ENCODE measurements at places on chromosomes 2 and 18.

- DNase-seq = no peak
Observed at GRCh38 chr2:21019678-21020021, 24.2 kb downstream of the APOB start.

DNA sequence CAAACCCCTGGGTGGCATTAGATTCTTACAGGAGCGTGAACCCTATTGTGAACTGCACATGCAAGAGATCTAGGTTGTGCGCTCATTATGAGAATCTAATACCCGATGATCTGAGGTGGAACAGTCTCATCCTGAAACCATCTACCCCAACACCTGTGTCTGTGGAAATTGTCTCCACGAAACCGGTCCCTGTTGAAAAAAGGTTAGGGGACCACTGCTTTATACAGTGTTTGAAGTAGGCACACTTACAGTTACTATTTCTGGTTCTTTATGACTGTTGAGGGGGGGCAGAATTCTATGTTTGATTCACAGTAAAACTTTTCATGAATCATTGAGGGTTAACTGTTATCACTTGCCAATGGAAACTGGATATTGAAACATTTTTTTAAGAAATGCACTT, 72.0 kb downstream of the RIF1 start:
- DNase-seq = no peak

- no peak for DNase-seq
Observed at GRCh38 chr2:95401480-95401879, 1.0 kb upstream of the FAHD2A start.

- no peak for DNase-seq
Observed at GRCh38 chr2:9740382-9741073, 102.7 kb upstream of the TAF1B start.

DNA sequence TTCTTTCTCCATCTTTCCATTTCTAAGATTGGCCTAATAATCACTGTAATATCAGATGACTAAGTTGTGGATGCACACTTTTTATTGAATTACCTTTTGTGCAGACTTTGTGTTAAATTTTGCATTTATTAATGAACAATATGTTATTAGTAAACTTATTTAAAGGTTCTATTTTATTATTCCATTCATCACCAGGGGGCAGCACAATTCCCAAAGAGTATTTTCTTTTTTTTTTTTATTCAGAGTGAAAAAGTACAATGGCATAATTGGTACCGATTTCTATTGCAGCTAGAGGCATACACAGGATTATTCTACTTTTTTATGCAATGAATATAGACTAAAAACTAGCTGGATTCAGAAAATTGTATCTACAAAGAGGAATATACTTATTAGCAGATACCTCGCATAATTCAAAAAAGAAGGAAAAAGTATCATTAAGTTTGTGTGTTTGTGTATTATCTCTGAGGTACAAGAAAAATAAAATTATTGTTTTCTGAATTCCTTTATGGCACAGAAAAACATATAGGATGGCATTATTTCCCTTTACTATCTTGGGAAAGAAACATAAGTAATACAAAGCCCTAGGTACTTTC, 390.6 kb downstream of the ERBB4 start:
- DNase-seq = peak; percentile 50

DNA sequence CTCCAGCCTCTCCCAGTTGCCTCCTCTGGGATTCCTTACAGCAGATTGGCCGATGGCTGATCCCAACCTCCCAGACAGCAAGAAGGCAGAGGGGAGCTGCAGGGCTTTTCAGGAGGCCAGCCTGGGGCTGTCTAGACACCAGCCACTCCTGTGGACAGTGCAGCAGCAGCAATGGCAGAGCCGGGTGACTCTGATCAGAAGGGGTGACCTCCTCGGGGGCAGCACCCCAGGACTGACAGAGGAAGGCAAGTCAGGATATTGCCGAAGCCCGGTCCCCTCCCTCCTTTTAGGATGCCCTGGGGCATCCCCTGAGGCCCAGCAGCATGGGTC, 84.5 kb downstream of the INHBB start:
- no peak for DNase-seq

DNA sequence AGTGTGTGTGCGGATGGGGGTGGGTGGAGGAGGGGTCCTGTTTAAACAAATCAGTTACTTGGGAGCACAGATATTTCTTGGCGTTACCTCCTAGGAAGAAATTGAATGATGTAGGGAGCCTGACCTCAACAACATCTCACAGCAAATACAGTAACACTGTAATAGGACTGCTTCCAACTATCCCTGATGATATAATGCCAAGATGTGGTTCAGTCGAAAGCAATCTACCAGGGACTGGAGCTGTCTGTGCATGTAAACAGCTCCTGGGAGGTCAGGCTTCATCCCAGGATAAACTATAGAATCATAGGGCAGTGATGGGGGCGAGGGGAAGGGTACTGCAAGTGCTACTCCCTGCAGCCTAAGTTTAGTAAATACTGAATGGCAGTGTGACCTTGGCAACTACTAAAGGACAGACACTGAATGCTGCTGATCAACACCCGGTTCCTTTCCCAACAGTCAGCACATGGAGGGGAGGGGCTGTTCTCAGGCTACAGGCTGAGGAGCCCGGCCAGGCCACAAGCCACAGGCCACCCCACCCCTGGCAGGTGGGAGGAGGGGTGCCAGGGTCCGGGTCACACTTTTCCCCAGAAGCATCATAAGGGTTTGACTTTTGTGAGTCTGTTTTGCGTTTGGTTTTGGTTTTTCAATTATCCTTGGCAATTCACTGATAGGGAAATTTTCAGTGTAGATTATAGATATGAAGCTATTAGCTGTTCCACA, 85.3 kb upstream of the ZNF397 start:
- DNase-seq = no peak

- no peak for DNase-seq
Observed at GRCh38 chr2:61288070-61288841, 126.3 kb downstream of the C2orf74 start.

DNA sequence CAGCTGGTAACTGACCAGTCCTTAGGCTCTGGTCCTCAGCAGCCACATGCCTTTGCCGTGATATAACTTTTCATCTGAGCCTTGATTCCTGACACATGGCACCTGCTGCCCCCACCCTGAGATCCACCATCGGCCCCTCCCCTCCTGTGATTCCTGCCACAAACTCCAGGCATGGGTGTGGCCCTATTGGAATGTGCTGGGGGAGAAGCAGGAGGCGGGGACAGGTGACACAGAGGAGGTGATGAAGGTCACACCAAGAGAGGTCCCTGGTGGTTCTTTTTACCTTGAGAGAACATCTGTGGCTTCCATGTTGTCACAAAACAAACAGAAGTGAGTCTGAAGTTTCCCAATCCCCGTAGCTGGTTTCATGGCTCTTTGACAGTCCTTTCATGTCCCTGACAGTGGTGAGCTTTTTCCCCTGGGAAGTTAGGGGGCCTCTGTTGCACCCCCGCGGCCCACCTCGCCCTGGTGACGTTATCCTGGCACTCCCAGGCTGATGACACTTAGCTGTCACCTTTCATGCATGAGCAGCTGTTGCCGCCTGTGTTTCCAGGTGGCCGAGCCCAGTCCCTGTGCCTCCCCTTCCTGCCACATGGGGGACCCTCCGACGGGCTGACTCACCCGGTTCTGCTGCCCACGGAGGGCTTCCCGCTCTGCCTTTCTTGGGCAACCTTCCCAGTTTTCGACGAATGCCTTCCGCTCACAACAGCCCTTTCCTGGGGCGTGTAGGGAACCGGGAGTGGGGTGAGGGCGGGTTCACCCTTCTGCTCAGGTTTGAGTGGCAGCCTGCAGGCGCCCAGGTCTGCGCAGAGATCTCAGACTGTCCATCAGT, 66.3 kb upstream of the GLI2 start:
- DNase-seq = peak; percentile 10

- DNase-seq = no peak
Observed at GRCh38 chr2:169036736-169037440, 5.8 kb upstream of the ABCB11 start.

DNA sequence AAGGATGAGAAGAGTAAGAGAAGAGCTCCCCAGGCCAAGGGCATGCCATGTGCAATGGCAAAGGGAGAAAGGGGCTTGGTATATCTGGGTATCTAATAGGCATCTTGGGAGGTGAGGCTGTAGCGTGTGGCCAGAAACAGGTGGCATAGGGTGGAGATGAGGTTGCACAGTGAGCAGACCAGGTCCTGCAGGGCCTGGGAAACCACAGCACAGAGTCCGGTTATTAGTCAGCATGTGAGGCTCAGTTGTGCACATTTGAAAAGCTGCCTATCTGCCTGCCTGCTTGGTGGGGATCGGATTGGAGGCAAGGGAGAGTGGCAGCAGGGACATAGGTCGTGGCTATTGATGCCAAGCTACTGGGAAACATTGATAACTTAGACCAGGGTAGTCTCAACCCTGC, 190.6 kb downstream of the TPGS2 start:
- no peak for DNase-seq

GRCh38 chr2:9991829-9992273, 40.4 kb downstream of the GRHL1 start:
- DNase-seq = no peak

DNA sequence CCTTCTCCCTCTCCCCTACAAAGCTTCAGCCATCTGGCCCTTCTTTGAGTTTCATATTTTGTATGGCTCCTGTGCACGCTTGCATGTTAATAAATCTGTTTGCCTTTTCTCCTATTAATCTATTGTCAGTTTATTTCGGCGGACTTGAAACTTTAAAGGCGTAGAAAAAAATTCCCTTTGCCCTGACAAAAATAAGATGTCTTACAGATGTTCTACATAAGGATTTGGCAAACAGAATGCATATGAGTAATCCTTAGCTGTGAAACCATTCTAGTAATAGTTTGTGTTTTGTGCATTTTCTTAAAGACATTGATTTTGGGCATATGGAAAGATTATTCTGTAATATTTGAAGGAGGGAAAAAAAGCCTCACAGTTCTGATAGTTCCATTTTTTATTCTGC, 15.0 kb upstream of the BMPR2 start:
- DNase-seq = no peak

DNA sequence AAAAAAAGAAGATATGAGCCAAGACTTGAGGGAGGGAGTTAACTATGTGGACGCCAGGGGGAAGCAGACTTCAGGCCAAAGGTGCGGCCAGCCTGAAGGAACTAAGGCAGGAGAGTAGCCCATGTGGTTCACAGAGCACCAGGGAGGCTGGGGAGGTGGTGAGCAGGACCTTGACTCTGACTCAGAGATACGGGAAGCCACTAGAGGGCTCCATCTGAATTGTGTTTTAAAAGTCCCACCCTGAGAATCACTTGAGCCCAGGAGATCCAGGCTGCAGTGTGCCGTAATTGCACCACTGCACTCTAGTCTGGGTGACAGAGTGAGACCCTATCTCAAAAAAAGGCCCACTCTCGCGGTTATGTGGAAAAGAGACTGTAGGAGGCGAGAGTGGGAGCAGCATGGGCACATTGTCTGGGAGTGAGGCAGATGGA, 12.3 kb downstream of the CEP192 start:
- DNase-seq = peak; percentile 81

DNA sequence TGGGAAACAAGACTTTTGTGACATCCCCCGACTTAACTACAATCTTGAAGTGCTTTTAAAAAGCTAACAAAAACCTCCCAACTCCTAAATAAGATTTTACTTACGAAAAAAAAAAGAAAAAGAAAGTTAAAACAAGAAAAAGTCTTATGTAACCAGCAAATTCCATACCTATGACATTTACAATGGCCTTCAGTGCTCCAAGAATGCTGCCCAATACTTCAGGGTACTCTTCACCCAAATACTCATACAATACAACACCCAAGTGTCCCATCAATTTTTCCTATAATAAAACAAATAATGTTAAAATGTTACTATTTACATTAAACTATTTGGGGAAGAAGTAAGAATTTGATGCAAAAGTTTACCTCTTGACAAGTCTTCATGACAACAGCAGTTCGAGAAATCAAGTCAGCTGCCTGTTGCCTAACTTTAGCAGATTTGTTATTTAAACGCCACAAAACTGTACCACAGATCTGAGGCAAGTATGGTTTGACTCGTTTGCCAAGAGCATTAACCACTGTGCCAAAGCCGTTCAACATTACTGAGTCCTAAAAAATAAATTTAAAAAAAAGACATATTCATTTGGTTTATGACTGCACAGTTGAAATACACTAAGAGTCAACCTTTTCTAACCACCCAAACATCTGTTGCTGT, 34.8 kb downstream of the SF3B1 start:
- no peak for DNase-seq

DNA sequence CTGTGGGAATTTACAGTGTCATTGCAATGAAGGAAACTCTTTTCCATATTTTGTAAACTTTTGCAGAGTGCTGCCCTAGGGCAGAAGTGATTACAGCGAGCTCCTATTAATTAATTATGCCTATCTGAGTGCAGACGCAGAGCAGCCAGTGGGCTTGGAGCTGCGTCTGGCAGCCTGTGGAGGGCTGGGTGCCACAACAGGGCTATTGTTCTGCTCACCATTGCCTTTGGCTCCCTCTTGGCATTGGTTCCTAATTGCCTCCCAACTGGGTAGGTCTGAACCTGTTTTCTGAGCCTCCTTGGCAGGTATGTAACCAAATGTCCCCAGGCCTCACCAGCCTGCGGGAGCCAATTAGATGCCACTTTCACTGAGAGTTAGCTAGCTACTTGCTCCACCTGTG, 25.6 kb upstream of the ITGB6 start:
- no peak for DNase-seq

DNA sequence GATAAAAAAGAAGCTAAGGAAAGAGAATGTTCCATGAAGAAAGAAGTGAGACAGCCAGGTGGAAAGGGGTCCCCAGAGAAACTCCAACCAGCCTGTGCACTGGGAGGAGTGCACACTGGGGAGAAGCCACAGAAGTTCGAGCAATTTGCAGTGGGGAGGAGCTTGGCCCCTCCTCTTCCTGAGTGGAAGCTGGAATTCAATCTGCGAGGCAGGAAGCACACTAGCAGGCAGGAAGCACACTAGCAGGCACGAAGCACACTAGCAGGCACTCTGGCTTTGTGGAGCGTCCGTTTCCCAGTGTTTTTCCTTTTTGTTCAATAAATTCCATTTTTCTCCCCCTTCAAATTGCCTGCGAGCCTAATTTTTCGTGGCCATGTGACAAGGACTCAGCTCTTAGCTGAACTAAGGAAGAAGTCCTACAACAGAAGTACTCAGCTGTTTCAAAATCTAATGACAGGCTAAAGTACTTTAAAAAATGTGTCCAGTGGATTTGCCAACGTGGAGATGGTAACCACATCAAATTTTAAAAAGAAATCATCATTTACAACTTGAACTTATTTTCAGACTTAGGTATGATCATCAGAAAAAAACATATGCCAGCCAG, 21.4 kb upstream of the SPIRE1 start:
- no peak for DNase-seq

DNA sequence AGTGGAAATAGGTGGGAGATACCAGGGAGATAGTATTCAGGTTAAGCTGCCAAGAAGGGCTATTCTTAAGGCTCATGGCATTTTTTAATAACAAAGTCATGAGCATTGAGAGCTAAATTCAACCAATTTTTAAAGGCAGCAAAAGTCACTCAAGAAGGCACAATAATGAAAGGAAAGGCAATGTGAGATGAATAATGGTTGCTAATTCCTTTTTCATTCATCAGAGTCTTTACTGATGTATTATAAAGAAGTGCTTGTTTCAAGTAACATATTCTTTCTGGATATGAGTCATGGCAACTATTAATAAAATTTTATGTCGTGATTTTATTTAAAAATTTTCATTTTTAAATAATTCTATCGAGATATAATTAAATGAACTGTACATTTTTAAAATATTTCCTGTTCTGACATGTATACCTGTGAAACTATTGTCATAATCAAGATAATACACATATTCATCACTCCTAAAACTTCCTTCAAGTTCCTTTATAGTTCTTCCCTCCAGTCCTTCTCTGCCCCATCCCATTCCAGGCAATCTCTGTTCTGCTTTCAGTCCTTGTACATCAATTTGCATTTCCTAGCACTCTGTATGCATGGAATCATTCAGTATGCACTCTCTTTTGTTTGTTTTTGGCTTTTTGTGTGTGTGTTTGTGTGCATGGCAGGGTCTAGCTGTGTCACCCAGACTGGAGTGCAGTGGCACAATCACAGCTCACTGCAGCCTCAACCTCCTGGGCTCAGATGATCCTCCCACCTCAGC, 40.8 kb downstream of the VWC2L start:
- DNase-seq = no peak
